Endothelial cell (in vitro differentiated cells): ENCODE measurements at places on chromosomes 2 and 18. TPM values are rescaled to one million over a fixed set of nuclear protein-coding genes. Genes with fewer than 3 reads are reported as not detected.

DNA sequence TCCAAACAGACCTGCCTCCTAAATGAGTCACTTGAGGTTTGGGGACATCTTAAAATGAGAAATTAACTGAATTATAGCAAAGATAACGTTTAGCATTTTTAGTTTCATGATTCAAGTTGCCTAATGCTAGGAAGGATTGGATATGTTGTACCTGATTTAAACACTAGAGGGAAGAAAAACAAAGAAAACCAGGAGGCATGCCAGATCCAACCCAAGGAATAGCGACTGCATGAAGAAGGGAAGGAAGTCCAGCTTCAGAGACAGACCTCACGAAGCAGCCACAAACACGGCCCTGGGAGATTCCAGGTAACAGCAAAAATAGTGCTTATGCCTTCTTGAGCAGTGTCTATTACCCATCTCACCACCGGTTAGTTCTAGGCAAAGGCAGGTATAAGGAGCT is 499.9 kb upstream of the SPHKAP start:
- no peaks in the 10 kb centered on the region for H3K4me1 ChIP-seq
- H3K27ac ChIP-seq: no peak overlapping the region
- no peaks in the 10 kb centered on the region for H3K36me3 ChIP-seq
- H3K4me3 ChIP-seq: no peak overlapping the region
- no peak for DNase-seq

The PARD6G gene
- 10.4 TPM for total RNA-seq

The SERPINB2 gene
- total RNA-seq: not detected

The C2orf92 gene
- total RNA-seq: 15.1 TPM

The ICOS gene
- total RNA-seq: not detected
